Kidney tubule cell (primary cell): ENCODE measurements at places on chromosomes 2 and 18.

DNA sequence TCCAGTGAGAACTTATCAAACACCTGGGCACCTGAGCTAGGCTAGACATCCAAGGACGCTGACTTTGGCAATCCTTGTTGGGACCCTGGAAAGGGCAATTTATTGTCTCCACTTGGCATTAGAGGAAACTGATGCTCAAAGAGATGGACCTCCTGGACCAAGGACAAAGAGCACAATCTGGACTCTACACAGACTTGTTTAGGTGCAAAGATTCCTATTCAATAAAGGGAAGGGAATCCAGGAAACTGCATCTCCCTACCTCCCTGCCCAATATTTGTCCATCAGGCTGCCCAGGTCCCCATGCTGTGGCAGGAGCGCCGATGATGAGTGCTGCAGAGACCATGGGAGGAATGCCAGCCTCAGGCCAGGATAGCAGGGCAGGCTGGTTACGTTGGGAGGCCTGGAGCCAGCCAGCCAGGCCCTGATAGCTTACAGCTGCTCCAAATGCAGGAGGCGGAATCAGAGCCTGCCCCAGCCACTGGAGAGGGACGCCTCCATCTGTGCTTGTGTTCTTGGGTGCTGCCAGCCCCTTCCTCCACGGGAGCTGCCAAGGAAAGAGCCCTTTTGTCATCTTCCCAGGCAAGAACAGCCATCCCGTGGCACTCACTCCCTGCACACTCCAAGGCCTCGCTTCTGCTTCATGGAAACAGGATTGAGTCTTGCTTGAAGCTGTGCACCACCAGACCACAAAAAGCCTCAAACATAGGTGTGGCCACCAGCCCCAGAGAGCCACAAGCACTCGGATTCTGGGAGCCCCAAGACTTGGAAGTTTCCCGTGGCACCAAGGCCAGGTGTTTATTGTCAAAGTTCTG, 60.0 kb downstream of the HS1BP3 start:
- DNase-seq: no peak

DNA sequence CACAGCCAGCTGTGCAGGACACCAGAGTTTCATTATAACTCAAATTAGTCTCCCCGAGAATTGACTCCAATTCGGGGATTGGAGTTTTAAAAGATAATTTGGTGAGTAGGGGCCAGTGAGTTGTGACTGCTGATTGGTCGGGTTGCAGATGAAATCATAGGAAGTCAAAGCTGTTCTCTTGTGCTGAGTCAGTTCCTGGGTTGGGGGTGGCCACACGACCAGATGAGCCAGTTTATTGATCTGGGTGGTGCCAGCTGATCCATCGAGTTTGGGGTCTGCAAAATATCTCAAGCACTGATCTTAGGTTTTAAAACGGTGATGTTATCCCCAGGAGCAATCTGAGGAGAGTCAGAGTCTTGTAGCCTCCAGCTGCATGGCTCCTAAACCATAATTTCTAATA, 82.7 kb upstream of the SLC66A3 start:
- no peak for DNase-seq

- no peak for DNase-seq
Observed at GRCh38 chr2:237779521-237779920, 19.1 kb upstream of the RBM44 start.

GRCh38 chr2:179925713-179926112, 64.3 kb upstream of the ZNF385B start:
- no peak for DNase-seq

- DNase-seq: peak; percentile 2
Observed at GRCh38 chr2:181984814-181985631, 630 bp upstream of the PPP1R1C start.

DNA sequence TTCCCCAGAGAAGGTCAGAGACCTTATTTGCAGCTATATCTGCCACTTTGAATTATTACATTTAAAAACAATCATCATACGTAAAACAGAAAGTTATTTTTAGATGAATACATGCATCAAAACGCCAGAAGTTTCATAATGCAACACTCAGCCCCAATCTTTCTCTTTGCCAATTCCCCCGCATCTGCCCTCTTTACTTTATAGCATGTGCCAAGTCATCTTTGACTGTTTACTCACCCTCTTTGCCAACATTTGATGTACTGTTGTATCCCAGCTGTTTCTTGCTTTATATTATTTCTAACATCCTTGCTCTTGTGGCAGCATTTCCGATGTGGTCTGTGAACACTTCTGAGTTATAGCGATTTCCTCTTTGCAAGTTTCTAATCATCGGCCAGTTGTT, 86.2 kb downstream of the CRIM1 start:
- no peak for DNase-seq

DNA sequence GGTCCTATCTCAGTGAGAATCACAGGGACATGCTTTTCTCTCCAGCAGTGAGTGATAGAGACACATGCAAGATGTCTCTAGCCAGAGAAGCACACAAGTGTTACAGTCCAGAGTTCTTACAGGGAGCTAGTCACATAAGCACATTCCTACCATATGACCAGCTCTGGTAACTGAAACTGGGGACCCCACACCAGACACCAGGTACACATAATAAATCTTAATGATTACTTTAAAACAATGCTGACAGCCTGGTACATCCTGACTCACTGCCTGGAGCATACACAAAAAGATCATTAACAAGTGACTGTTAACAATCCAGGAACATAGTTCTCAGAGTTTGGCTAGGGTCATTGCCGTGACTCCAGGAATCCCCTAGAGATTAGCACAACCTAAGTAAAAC, 53.6 kb downstream of the GALNT1 start:
- DNase-seq: peak; percentile 97

GRCh38 chr2:143691121-143691520, 561.9 kb downstream of the ARHGAP15 start:
- no peak for DNase-seq

DNA sequence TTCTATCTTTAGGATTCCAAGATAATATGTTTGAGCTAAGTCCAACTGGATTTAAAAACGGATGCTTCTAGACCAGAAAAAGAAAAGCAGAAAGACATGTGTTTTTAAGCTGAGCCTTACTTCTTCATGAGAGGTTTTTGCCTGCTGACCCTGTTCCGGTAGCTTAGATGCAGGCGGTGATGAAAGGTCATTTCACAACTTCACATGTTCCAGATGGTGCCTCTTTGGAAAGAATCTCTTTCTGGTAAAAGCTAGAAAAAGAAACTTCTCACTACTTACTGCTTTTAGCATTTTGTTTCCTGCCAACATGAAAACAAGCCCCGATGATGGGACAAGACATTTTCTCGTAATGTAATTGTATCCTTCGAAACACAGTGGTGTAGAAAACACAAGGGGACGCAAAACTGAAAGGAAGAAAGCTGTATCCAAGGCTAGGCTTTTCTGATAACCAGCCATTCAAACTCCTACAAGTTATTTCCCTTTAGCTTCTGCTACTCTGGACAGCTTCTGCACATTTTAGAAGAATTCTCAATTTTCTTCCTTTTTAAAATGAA, 407.3 kb upstream of the LYPD1 start:
- no peak for DNase-seq

DNA sequence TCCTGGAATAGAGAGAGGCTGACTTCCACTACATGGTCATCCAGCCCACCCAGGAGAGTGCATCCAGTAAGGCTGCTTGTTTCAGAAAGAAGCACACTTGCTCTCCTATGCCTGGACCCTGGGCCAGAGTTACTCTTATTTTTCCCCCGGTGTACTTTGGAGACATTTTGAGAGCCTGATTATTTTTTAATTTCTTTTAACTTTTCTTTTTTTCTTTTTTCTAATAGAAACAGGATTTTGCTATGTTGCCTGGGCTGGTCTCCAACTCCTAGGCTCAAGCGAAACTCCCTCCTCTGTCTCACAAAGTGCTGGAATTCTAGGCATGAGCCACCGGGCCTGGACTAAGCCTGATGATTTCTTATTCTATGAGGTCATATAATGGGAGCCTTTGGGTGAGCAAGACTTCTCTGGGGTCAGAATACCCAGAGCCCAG, 62.2 kb downstream of the RPL37A start:
- DNase-seq: peak; percentile 40

- DNase-seq: no peak
Observed at GRCh38 chr2:235009081-235009480, 57.3 kb downstream of the SH3BP4 start.

GRCh38 chr18:77124452-77124922, 8.1 kb downstream of the MBP start:
- DNase-seq: peak; percentile 64

GRCh38 chr2:121577381-121577780, 46.7 kb downstream of the RNU4ATAC start:
- DNase-seq: no peak

- no peak for DNase-seq
Observed at GRCh38 chr2:168233726-168234406, 13.5 kb downstream of the STK39 start.

DNA sequence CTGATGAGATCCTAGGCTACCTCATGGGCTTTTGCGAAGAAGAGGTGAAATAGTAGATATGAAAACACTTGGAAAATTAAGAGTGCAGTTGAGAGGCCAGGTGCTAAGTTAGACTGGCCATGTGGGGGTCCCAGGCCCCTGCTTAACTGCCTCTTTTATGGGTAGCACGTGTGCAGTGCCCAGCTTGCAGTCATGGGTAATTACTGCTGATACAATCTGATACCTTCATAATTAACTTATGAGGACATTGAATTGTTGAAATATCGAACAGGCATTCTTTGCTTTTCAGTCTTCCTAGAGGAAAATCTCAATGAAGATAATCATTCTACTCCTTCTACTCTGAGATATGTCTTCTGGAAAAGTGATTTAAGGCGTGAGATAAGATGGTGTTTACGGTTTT, 11.6 kb downstream of the TRAF3IP1 start:
- no peak for DNase-seq

DNA sequence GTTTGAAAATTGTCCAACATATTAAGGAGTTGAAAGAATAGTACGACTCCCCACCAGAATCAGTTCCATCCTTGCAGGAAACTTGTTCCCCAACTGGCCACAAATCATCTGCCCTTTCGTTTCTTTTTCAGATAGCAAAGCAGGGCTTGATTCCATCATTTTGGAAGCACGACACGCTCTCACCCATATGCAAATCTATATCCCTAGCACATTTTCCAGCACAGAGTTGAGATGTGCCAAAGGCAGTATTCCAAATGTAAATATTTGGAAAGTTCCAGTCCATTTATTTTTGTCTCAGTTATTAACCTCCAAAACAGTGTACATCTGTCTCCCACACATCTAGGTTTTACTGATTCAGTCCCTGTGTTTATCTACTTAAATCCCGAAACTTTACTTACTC, 128.8 kb upstream of the BCL2L11 start:
- DNase-seq: no peak

- no peak for DNase-seq
Observed at GRCh38 chr2:121167411-121167810, 117.6 kb downstream of the TFCP2L1 start.

DNA sequence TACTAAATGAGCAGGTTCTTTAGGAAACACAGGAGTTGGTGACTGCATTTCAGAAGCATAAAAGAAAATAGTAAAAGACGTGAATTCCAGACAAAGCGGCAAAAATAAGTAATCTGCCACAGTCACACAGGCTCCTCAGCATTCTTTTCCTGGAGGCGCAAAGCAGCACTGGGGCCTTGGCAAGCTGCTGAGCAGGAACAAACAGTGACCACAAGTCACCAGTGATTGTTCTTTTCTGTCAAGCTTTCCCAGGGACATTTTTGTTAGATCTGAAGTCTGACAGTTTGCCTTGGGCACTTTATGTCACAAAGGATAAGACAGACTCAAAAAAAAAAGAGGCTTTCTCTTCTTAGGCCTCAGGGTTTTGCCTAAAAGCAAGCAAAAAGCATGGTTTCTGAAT, 216.2 kb downstream of the CDH20 start:
- DNase-seq: no peak

DNA sequence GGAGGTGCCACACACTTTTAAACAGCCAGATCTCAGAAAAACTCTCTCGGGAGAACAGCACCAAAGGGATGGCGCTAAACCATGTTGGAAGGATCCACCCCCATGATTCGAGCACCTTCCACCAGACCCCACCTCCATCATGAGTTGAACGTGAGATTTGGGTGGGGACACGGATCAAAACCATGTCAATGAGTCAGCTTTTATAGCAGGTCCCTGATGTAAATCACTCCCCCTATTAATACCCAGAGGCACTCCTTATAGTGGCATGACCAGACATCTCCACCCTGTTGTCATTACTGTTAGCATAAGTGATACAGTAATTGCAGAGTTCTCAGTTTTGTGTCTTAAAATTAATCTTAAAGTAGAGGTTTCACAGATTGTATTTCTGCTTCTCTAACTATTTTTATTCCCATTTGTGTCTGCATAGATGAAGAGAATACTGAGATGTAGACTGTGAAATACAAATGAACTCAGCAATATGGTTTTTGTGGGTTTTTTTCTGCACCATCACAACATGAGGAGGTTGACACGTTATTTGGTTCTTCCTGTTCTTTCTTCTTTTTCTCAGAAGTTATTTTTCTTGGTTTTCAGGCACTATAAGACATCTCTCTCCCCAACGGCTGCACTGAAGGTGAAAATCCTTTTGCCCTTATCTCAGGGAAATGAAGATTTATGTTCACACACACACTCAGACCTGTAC, 218.2 kb downstream of the ARL4C start:
- no peak for DNase-seq

- peak; percentile 7 for DNase-seq
Observed at GRCh38 chr2:156088587-156088986, 243.9 kb downstream of the NR4A2 start.

- DNase-seq: no peak
Observed at GRCh38 chr2:601806-602455, 75.3 kb downstream of the TMEM18 start.

GRCh38 chr2:161943011-161943410, 131.0 kb downstream of the DPP4 start:
- DNase-seq: no peak

- no peak for DNase-seq
Observed at GRCh38 chr2:152453129-152453911, 118.3 kb downstream of the FMNL2 start.

- no peak for DNase-seq
Observed at GRCh38 chr2:15043336-15044058, 411.0 kb downstream of the LRATD1 start.

GRCh38 chr2:221347471-221347870, 224.6 kb downstream of the EPHA4 start:
- peak; percentile 83 for DNase-seq

- DNase-seq: peak; percentile 57
Observed at GRCh38 chr2:226578373-226578772, 221.2 kb downstream of the IRS1 start.

DNA sequence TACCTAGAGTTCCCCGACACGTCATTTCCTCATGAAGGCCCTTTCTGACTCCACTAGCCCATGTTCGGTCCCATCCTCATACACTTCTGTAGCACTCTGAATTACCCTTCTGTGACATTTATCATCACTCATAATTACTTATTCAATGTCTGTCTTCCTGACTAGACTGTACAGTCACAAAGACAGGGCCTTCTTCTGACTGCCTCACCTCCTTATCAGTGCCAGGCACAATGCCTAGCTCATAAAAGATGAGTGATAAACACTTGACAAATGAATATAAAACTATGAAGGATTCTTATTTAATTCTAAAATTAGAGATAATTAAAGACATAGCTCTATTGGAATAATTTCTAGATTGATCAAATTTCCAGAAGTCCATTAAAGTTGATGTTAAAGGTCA, 1.4 kb upstream of the UBXN4 start:
- no peak for DNase-seq

GRCh38 chr2:82317012-82317411, 2012.5 kb upstream of the LRRTM1 start:
- no peak for DNase-seq

GRCh38 chr2:120934574-120935338, 199.1 kb downstream of the GLI2 start:
- DNase-seq: peak; percentile 95
